ENCODE measurements at places on chromosomes 4 and X. TPM values are rescaled to one million over a fixed set of nuclear protein-coding genes. Genes with fewer than 3 reads are reported as not detected.

The BMP3 gene
- not detected for total RNA-seq

DNA sequence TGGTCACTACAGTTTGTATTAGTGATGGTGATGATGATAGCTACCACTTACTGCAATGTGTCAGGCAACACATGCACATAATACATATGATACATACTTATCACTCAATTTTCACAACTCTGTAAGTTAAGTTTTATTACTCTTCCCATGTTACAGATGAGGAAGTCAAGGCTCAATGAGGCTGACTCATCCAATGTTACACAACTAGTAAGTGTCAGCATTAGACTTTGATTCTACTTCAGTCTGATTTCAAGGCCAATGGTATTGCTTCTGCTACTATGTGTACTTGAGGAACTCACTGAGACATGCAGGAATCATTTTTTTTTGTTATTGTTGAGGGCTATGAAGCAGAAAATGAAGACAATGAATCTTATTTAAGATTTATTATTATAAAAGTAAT, 96.4 kb upstream of the TRPC5OS start:
- H3K27me3 ChIP-seq = no peaks in the 10 kb centered on the region
- DNase-seq = no peak
- no peaks in the 10 kb centered on the region for H3K36me3 ChIP-seq
- H3K4me1 ChIP-seq = no peaks in the 10 kb centered on the region
- H3K27ac ChIP-seq = no peak overlapping the region

- no peak for DNase-seq
- no peaks in the 10 kb centered on the region for H3K4me1 ChIP-seq
- H3K36me3 ChIP-seq = no peaks in the 10 kb centered on the region
- no peaks in the 10 kb centered on the region for H3K27me3 ChIP-seq
- H3K27ac ChIP-seq = no peak overlapping the region
- no peak overlapping the region for H3K4me3 ChIP-seq
These were observed 355.2 kb upstream of the GALNT7 start for GRCh38 chr4:172813359-172813923.

DNA sequence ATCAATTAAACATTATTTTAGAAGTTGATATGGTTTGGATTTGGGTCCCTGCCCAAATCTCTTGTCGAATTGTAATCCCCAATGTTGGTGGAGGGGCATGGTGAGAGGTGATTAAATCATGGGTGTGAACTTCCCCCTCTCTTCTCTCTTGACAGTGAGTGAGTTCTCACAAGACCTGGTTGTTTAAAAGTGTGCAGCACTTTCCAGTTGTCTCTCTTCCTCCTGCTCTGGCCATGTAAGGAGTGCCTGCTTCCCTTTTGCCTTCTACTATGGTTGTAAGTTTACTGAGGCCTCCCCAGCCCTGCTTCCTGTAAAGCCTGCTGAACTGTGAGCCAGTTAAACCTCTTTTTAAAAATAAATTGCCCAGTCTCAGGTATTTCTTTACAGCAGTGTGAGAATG, 141.4 kb downstream of the GALNTL6 start:
- no peak for DNase-seq
- H3K27ac ChIP-seq = no peak overlapping the region
- H3K27me3 ChIP-seq = no peaks in the 10 kb centered on the region
- H3K36me3 ChIP-seq = no peaks in the 10 kb centered on the region

Measured in esophagus squamous epithelium (tissue), 5 donors.